ENCODE measurements at places on chromosomes 5 and 9.

DNA sequence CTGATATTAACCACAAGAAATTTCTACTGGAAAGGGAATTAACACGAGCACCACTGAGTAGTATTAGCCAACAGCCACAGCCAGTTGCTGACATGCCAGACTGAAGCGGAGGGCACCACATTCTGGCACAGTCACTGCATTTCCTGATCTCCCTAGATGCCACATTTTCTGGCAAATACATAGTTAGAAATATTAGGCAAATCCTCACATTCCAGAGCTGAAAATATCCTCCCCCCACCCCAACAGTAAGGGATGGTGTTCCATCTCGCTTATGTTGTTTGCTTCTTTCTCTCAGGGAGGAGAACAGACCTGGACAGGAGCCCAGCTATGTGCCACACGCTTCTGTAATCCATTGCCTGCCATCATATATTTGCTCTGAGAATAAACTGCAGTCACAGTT is 32.8 kb upstream of the MCTP1 start:
- no peak for DNase-seq

- no peak for DNase-seq
Measured at GRCh38 chr5:178284093-178284675, 51.6 kb upstream of the PHYKPL start.

DNA sequence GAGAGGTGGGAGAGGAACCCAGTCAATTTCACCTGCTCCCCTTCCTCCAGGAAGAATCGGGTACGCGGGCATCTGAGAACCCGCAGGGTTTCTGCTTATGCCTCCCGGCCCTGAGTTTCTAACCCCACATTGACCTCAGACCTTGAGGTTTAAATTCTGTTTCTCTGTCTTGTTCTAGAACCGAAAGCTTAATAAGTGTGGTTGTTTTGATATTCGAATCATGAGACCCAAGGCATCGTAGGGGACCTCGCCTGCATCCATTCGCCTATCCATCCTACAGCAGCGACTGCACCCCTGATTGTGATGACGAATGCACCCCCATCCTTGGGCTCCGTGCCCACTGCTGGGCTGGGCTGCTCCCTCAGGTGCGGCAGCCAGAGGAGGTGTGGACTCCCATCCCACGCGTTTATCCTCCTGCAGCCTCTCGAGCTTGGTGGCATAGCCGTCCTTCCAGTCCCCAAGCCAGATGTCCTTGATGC is 80.8 kb upstream of the IER5L start:
- no peak for DNase-seq

GRCh38 chr5:147098233-147098790 is 136.5 kb upstream of the STK32A start:
- no peak for DNase-seq

DNA sequence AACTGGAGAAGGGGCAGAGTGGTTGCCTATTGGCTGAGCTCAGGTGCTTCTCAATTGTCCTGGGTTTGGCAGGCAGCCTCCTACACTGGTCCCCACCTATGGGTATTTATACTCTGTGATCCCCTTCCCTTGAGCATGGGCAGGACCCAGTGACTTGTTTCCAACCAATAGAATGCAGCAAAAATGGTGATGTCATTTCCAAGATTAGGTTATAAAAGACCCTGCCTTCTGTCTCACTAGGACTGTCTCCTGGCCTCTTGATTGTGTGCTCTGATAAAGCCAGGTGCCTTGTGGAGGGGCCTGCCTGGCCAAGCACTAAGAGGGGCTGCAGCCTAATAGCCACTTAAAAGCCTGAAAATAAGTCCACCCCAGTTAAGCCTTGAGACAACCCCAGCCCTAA is 76.1 kb downstream of the MSX2 start:
- no peak for DNase-seq

GRCh38 chr5:10304932-10305331 is 2.8 kb downstream of the CMBL start:
- no peak for DNase-seq
